AG09319 (cell line): ENCODE measurements at places on chromosomes 3 and 15.

DNA sequence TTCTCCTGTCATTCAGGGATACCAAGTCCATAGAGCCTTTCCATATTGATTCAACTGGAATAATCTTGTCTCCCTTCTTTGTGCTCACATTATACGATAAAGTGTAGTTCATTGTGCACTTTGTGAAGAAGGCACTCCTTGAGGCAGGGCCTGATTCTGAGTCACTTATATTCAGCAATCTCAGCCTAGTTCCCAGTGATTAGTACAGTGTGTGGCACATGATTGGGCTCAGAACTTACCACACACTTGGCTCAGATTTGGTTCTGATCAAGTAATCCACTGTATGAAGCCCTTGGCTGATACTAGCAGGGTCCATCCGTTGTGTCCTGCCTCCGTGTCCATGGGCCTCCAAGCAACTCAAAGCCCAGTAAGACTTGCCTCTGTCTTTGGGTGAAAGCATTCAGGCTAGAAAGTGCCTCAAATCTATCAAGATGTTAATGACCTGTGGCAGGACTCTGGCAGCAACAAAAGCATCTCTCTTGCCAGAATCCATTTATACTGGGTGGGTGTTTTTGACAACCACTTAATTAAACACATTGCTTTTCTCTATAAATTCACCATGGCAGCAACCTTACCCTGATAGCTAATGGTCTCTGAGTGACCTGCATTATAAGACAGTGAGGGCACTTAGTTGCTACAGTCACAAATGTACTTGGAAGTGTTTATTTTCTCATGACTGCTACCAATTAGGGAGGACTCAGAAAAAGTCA is 51.3 kb downstream of the TPRG1 start:
- DNase-seq, result no peak

DNA sequence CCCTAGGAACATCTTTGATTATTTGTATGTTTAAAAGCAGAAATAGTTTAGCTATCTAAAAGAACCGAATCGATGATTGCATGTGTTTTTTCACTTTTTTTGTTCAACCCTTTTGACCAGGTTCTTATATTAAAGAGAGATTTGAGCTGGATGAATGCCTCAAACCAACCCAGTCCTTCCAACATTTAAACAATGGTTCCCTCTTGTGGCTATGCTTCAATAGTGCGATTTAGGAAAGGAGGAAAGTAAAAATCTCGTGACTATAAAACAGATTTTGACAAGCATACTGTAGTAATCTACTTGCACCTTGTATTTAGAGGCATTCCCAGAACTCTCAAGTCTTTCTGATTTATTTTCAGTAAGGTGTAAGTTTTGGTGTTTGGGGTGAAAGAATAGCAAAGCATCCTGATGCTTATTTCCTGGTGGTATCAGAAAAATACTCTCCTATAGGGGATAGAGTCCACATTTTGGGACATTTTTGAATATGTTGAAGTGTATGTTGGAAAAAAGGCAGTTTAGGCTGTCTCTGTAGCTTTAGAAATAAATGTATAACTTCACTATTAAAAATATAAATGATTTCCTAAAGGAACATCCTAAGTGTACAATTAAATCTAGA is 159.6 kb upstream of the KCNH8 start:
- no peak for DNase-seq

GRCh38 chr15:91412138-91412928 is 312.3 kb downstream of the SV2B start:
- no peak for DNase-seq

- no peak for DNase-seq
These were observed 1.3 kb upstream of the BTLA start for GRCh38 chr3:112500621-112501020.

DNA sequence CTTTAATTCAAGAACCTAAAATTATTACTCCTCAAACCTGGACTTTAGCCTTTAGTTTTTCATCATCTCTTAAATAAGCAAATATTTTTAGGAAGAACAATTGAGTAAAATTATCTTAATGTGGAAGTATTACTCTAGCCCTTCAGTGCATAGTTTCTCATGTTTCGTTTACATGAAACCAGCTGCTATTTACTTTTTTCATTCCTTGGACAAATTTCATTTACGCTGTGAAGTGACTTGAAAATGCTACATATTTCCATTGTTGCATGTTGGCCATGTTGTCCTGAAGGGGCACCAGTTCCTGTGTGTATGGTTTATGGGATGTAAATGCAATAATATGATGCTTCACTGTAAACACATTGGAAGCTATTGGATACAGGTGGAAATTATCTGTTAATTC is 49.9 kb downstream of the SLC25A26 start:
- peak; percentile 39 for DNase-seq

DNA sequence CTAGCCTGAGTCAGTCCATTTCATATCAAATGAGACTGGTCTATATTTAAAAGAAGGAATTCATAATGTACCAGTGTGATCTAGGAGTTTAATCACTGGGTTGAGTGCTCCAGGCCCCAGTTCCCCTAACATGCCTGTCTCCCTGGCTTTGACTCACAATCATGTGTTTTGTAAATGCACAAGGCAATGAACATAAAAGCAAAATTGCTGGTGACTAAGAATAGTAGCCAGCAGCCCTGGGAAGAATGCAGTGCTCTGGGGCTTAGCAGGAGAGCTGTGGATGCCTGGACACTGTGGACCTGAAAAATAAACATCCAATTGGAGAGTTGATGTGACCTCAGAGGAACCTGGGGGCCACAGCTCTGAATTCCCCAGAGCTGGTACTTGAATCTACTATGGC is 50.3 kb downstream of the SYNPR start:
- DNase-seq, result no peak

DNA sequence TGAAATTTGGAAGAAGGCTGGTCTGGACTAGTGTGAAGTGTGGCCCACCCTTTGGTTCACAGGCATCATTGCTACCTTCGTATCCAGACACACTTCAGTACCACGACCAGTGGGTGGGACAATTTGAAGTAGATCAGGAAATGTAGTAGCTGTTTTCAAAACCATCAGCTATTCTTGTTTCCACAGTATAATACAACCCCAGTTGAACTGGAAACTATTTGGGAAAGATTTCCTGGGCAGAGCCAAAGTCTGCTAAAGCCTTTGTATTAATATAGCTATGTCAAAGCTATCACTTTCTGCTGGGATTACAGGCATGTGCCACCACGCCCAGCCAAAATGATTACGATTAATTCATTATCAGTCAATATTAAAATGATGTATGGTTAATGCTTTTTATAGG is 298.8 kb upstream of the RASGRP1 start:
- DNase-seq, result no peak

DNA sequence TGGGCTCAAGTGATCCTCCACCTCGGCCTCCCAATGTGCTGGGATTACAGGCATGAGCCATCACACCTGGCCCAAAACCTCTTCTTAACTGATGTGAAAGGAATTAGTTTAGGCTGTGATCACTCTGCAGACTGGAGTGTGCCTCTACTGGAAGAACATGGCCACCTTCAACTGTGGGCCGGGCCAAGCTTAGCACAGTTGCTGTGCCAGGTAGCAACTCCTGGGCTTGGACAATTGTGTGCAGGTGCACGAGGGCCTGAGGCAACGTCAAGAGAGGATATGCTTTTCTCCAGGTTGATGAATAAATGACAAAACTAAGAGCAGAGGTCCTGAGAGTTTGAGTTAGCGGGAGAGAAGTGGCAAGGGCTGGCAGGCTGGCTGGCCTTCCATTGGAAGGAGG is 6.5 kb downstream of the FAH start:
- DNase-seq, result no peak

DNA sequence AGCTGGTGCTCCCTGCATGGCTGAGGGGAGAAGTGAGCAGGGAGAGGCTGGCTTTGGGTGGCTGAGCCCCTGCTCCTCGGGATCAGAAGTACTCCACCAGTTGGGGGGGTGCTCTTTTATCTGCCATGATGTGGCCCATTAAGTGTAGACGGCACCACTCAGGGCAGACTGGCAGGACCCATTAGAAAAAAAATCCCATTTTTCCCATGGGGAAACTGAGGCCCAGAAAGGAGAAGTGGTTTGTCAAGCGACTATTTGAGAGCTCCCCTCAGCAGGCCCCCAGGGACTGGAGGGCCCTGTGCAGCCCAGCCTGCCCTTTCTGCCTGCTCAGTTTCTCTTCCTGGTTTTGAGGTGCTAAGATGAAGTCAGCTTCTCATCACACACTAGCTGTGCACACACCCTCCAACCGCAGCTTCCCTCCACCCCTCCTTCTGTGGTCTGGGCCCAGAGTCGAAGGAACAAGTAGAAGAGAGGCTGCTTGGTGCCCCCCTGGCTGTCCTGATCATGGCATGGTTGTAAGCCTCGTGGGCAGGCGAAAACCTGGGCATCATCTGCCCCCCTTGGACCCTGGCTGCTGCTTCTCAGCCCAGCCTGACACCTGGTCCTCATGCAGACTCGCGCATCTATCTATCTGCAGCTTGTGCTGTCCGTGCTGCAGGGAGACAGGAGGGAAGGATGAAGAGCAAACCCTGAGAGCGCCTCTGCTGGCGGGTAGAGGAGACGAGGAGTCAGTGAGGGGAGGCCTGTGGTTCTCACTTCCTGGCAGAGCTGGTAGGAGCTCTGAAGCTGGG is 5.6 kb downstream of the CSK start:
- DNase-seq, result no peak

GRCh38 chr3:183214277-183214612 is 38.8 kb upstream of the B3GNT5 start:
- DNase-seq, result no peak

- DNase-seq, result no peak
These were observed 22.3 kb downstream of the HACD2 start for GRCh38 chr3:123562547-123562946.

DNA sequence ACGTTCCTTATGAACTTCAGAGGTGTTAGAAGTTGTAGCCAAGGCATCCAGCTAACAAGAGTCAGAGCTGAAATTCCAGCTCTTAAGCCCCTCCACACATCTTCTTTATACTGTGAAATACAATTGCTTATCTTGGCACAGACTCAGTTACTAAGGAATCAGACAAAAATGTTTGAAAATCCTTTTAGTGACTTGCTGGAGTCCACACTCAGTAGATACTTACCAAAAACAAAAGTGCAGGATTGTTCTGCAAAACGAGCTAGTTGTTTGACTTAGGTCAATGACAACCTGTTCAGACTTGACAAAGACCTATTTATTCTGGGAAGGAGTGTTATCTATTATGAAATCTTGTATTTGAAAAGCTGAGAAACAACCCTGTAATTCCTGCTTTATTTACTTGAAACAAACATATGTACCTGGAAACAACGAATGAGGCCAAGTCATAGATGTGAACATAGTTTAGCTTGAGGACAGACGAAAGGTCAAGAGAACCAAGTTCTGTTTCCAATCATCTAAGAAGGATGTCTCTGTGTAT is 38.5 kb downstream of the B3GNT5 start:
- no peak for DNase-seq

GRCh38 chr15:100309109-100310040 is 32.4 kb downstream of the ADAMTS17 start:
- DNase-seq, result no peak

- peak; percentile 49 for DNase-seq
These were observed 32.7 kb downstream of the TRANK1 start for GRCh38 chr3:36911990-36912804.

DNA sequence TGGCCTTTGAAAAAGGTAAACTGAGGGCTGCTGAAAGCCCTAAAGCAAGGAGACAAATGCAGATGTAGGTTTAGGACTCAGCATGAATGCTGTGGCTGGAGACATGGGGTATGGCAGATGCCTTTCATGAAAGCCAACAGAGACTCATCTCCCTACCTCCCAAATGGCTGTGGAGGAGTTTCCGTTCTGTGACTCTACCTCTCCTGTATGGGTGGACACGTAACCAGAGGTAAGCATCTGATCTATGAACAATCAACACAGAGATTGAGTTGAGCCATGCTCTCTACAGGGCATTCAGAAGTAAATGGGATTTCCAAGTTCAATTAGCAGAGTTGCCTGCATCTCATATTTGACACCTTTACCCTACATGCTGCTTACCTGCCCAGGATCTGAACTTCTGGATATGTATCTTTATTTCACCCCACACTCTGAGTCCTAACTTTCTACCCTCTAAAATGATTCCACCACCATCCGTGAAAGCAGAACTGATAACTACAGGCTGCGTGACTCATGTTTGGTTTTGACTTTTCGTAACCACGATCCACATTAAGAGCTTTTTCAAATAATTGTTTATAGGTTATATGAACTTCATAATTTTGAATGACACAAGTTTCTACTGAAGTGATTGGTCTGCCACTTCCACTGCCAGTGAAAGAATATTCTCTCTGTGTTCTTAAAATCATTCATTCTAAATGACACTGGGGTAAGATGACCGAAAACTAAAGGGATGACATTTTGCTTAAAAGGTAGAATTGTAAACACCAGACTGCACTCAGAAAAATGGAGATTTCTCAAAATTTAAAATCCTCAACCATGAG is 1058.7 kb downstream of the FHIT start:
- DNase-seq, result no peak

- DNase-seq, result no peak
These were observed 3.3 kb downstream of the RAB8B start for GRCh38 chr15:63192619-63193206.

- no peak for DNase-seq
These were observed at the start of gene LINGO1 for GRCh38 chr15:77632534-77633133. Gene LINGO1, minus strand, starts transcription at chr15:77632912. Its CDS starts 597 bp downstream, at chr15:77632315.

DNA sequence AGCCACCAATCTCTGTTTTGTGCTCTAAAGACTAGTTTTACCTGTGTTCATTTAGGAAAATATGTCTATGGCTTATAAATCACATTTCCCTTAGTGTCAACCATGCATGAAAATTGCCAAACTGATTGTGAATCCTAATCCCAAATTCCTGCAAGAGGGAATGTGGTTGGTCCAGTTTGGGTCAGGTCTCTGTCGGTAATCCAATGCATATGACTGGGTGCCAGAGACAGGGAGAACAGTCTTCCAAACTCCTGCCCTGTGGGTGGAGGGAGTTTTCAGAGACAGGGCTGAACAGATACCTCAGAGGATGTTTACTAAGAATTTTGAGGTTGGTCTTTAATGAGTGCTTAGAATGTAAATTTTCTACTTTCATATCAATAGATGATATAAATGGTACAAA is 300.5 kb upstream of the ARL6 start:
- no peak for DNase-seq

GRCh38 chr15:87033056-87033455 is 953.4 kb downstream of the AGBL1 start:
- DNase-seq, result no peak

- no peak for DNase-seq
These were observed 169.5 kb upstream of the C2CD4B start for GRCh38 chr15:62334536-62334935.

DNA sequence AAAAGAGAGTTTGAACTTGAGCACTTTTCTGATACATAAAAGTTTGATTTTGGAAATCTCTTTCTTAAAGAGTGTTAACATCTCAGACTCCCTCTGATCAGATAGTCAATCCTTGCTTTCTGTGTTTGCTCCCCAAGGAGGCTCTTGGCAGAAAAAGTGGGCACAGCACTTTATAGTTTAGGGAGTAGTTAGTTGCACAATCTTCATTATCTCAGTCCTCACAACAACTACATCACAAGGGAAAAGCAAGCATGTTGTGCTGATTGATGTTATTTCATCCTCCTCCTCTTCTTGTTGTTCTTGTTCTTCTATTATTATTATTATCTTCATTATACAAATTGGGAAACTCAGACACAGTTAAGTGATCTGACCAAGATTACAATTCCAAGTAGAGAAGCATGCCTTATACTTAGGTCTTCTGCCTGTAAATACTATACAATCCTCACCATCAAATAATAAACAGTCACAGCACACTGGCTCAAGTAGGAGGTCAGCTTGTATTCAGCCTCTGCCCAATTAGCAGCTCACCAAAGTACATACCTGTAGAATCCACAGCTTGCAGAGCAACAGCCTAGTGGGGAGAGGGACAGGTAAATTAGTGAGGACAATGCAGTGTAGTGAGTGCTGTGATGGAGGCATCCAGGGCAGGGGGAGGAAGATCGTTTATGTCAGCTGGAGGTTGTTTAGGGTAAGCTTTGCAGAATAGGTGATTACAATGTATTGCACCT is 304.1 kb upstream of the MME start:
- DNase-seq, result no peak

- DNase-seq, result no peak
These were observed 71.9 kb upstream of the CHL1 start for GRCh38 chr3:124557-125179.
